Liver (tissue), 10 donors: ENCODE measurements at places on chromosomes 1 and 21. TPM values are rescaled to one million over a fixed set of nuclear protein-coding genes. Genes with fewer than 3 reads are reported as not detected.

DNA sequence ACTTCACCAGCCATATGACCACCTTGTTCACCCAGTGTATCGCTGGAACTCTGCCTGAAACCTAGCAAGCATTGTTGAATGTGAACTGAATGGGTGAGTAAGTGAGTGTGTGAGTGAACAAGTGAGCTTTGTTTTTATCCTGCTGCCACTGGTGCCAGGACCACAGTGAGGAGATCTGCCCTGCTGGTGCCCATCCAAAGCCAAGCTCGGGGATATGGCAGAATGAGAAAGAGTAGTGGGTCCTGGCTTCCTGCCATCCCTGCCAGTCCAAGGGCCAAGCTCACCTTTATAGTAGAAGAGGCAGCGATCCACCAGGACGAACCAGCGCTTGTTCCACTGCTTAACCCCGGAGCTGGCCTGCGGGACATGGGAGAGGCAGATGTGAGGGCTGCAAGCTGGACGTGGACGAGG is 53.4 kb upstream of the GOLT1A start:
- peaks cover 5% of the 10 kb centered on the region for H3K36me3 ChIP-seq
- peaks cover 60% of the 10 kb centered on the region for H3K4me1 ChIP-seq
- peak overlapping the region; percentile 86 for H3K27ac ChIP-seq
- no peak overlapping the region for H3K4me3 ChIP-seq
- DNase-seq = no peak
- no peaks in the 10 kb centered on the region for H3K27me3 ChIP-seq

GRCh38 chr1:39722495-39722894 is 16.2 kb upstream of the PPIE start:
- H3K27me3 ChIP-seq = peaks cover 6% of the 10 kb centered on the region
- no peak for DNase-seq
- no peaks in the 10 kb centered on the region for H3K36me3 ChIP-seq
- no peaks in the 10 kb centered on the region for H3K4me1 ChIP-seq

GRCh38 chr1:8544644-8545043 is 226.7 kb downstream of the SLC45A1 start:
- H3K36me3 ChIP-seq = peaks cover 2% of the 10 kb centered on the region
- H3K4me3 ChIP-seq = no peak overlapping the region
- H3K27me3 ChIP-seq = no peaks in the 10 kb centered on the region
- H3K27ac ChIP-seq = no peak overlapping the region
- H3K4me1 ChIP-seq = no peaks in the 10 kb centered on the region

DNA sequence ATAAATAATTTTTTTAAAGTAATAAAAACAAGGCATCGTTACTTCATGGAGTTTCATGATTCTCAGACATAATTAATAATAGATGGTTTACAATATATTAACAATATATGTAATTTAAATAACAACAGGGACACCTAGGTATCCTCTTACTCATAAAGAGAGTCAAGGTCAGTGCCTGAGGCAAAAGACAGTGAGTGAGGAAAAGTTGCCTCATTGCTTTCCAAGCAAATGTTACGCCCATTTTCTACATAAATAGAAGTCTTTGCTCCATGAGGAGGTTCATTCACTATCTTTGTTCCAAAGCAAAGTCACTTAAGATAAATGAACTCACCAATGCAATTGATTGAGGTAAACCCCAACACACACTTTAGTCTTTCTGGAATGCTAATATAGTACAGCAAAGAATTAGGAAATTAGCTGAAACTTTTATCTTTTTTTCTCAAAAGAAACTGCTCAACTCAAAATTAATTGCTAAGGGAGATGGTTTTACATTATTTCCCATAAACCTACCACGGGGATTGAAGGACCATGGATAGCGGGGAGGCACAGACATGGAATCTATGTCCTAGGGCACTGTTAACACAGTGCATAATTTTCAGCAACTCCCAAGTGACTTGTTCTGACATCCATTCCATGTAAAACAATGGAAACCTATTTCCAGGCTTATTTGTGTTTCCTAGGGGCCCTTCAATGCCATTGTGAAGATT is 19.6 kb downstream of the BCL9 start:
- H3K4me1 ChIP-seq = no peaks in the 10 kb centered on the region
- no peaks in the 10 kb centered on the region for H3K36me3 ChIP-seq
- no peak overlapping the region for H3K4me3 ChIP-seq
- H3K27me3 ChIP-seq = no peaks in the 10 kb centered on the region
- no peak overlapping the region for H3K27ac ChIP-seq
- no peak for DNase-seq

GRCh38 chr21:15062606-15062965 is 2.2 kb downstream of the NRIP1 start:
- peak overlapping the region; percentile 94 for H3K27ac ChIP-seq
- H3K27me3 ChIP-seq = no peaks in the 10 kb centered on the region
- no peak for DNase-seq
- H3K36me3 ChIP-seq = no peaks in the 10 kb centered on the region
- H3K4me1 ChIP-seq = peaks cover 24% of the 10 kb centered on the region

DNA sequence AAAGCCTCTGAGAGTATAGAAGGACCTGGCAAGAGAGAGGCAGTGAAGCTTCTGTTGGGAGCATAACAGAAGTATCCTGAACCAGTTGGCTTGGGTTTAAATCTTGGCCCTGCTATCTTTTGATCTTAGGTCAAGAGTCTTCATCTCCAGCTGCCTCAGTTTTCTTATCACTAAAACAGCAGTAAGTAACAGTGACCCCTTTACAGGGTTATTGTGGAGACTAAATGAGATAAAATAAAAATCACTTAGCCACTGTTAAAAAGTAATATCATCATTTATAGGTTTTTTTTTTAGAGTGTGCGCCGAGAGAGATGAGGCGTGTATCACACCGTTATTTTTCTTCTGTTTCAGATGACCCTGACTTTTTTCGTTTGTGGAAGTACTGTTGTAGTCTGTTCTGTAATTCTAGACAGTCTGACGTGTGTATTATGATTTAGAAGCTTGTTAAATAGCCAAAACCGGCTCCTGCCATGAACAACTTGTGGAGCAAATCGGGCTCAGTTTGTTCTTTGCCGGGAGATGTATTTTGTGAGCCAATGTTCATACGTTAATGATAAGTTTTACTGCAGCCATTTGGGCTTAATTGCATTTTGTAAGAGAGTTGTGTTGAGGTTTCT is 1.1 kb downstream of the THRAP3 start:
- H3K27me3 ChIP-seq = no peaks in the 10 kb centered on the region
- DNase-seq = no peak
- H3K4me3 ChIP-seq = peak overlapping the region; percentile 74
- H3K27ac ChIP-seq = peak overlapping the region; percentile 93
- no peaks in the 10 kb centered on the region for H3K4me1 ChIP-seq

GRCh38 chr1:90048043-90048442 is 53.1 kb downstream of the ZNF326 start:
- no peak for DNase-seq
- no peak overlapping the region for H3K4me3 ChIP-seq
- H3K27me3 ChIP-seq = no peaks in the 10 kb centered on the region
- no peaks in the 10 kb centered on the region for H3K4me1 ChIP-seq

DNA sequence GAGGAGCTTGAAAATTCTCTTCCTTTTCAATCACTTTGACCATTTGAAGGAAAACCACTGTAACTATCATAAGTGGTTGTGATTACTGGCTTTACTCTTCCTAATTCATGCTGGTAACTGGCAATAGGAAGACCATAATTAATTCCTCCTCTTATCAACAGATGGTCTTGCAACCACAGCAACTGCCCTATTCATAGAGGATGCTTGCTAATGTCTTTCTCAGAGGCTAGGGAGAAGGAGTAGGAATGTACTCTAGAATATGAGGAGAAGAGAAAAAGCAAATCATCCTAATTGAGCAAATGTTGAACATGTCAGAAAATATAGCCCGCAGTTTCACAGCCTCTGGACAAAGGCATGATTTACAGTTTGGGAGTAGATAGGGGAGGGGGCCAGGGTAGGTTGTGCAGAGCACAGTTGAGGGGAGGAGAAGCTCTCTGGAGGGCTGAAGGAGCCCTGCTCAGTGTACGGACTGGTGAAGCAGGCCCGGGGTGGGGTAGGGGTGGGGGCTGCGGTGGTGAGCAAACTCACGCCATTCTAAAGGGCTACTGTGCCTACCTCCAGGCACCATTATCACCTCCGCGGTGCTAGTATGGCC is 192.9 kb downstream of the PCP4 start:
- no peak for DNase-seq
- no peaks in the 10 kb centered on the region for H3K36me3 ChIP-seq
- H3K27me3 ChIP-seq = no peaks in the 10 kb centered on the region

Gene GPR3
- 0.30 TPM for polyA plus RNA-seq

Gene SLAMF6
- 0.76 TPM for polyA plus RNA-seq

Gene SYPL2
- 4.7 TPM for polyA plus RNA-seq

Gene RGS8
- polyA plus RNA-seq = not detected

Gene GPN2
- polyA plus RNA-seq = 10.5 TPM

Gene FCN3
- polyA plus RNA-seq = 310 TPM

Gene MAP10
- polyA plus RNA-seq = 0.96 TPM

Gene NMNAT2
- not detected for polyA plus RNA-seq
